Breast epithelium (tissue), 4 donors: ENCODE measurements at places on chromosomes 4 and X. TPM values are rescaled to one million over a fixed set of nuclear protein-coding genes. Genes with fewer than 3 reads are reported as not detected.

GRCh38 chrX:44975666-44976263 is 102.8 kb downstream of the KDM6A start:
- H3K4me3 ChIP-seq = no peak overlapping the region
- no peaks in the 10 kb centered on the region for H3K4me1 ChIP-seq
- H3K27me3 ChIP-seq = no peaks in the 10 kb centered on the region
- H3K27ac ChIP-seq = no peak overlapping the region

The CSN2 gene
- total RNA-seq = not detected

DNA sequence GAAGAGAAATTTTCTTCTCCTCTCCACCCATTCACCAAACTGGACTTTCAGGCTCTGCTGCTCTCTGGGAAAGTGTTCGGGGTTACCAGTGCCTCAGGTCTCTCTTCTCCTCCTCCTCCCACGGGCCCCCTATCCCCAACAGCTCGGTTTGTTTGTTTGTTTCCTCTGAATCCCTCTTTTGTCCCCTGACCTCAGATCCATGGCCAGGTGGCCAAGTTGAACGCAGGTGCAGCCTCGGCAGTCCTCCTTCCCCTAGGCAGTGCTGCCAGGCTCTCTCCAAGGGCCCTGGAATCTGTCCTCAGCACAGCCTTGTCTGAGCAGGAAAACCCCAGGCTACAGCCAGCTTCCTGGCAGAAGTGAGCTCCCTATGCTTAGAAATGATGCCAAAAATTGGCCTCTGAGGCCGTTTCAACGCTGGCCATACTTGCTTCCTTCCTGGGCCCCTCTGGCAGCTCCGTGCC is 60.0 kb downstream of the FHDC1 start:
- no peaks in the 10 kb centered on the region for H3K27me3 ChIP-seq
- H3K27ac ChIP-seq = peak overlapping the region; percentile 91
- DNase-seq = peak; percentile 63
- no peaks in the 10 kb centered on the region for H3K36me3 ChIP-seq
- peaks cover 6% of the 10 kb centered on the region for H3K4me1 ChIP-seq

- no peak for DNase-seq
- no peaks in the 10 kb centered on the region for H3K36me3 ChIP-seq
- H3K27me3 ChIP-seq = no peaks in the 10 kb centered on the region
- no peak overlapping the region for H3K27ac ChIP-seq
Observed at GRCh38 chr4:141543176-141543575, 93.2 kb upstream of the IL15 start.

- no peak for DNase-seq
- H3K4me1 ChIP-seq = no peaks in the 10 kb centered on the region
- H3K4me3 ChIP-seq = no peak overlapping the region
- no peaks in the 10 kb centered on the region for H3K27me3 ChIP-seq
- no peak overlapping the region for H3K27ac ChIP-seq
Observed at GRCh38 chrX:110395877-110396276, 37.2 kb downstream of the RTL9 start.

The RAI2 gene
- total RNA-seq = 38.9 TPM

DNA sequence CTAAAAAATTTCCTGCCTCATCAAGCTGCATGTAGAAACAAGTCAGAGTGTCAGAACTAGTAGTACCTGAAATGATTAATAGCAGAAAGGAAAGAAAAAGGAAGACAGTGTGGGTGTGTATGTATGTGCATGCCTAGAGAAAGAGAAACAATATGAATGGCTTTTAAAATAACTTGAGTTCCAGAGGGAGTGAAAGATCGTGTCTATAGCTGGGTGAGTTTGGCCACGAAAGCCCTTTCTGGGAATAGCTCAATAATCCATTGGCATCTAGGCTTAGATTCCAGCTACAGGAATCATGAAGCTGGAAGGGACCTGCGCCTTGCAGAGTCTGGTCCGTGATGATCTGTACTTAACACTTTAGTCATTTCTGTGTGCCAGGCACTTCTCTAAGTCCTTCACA is 195.6 kb downstream of the RAPGEF2 start:
- DNase-seq = no peak
- no peak overlapping the region for H3K27ac ChIP-seq
- no peaks in the 10 kb centered on the region for H3K4me1 ChIP-seq

DNA sequence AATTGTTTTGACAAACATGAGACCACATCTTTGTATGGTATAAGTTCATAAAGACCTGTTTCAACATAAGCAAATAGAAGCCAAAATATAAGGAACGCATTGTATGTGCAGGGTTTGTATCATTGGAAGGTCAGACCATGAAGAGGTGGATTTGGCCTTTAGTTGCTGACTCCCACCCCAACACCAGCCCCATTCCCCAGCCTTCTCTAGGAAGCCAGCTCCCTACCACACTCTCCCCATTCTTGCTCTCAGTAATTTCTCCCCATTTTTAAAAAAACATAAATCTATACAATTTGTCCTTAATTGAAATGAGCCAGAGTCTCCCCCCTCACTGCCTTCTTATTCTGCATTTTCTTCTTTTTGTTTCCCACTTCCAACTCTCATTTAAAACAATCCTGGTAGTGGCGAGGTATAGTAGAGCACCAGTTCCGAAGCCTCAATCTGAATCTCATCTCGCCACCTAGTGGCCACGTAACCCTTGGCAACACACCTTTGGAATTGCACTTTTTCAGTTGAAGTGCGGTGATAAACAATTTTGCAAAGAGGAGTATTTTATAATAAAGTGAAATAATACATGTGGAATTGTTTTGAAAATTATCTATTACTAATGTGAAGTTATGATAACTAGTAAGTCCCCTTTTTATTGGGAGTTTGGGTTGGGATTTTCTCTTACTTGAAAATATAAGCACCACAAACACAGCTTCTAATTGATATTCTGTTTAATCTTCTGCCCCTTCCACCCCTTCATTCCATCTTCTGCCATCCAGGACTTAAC is 126.6 kb downstream of the ASB9 start:
- peaks cover 39% of the 10 kb centered on the region for H3K27me3 ChIP-seq
- peak; percentile 28 for DNase-seq
- no peaks in the 10 kb centered on the region for H3K4me1 ChIP-seq
- H3K4me3 ChIP-seq = no peak overlapping the region

DNA sequence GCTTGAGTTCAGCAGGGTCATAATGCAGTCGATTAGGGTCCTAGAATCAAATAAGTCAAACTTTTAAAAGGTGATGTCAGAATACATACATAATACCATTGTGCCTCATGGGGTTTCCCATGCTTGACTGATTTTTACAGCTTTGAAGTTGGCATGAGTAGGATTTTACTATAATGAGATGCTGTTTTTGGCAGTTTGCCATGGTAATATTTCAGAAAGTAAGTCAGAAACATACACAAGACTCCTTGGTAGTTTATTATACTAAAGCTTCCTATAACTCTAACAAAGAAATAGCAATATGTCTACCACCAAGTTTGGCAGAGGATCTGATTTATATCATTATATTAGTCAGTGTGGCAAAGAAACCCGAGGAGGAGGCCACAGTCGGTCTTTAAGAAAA is 45.2 kb downstream of the PHKA2 start:
- H3K27me3 ChIP-seq = peaks cover 13% of the 10 kb centered on the region
- H3K4me1 ChIP-seq = no peaks in the 10 kb centered on the region
- DNase-seq = no peak
